ENCODE measurements at places on chromosomes 6 and 20.

DNA sequence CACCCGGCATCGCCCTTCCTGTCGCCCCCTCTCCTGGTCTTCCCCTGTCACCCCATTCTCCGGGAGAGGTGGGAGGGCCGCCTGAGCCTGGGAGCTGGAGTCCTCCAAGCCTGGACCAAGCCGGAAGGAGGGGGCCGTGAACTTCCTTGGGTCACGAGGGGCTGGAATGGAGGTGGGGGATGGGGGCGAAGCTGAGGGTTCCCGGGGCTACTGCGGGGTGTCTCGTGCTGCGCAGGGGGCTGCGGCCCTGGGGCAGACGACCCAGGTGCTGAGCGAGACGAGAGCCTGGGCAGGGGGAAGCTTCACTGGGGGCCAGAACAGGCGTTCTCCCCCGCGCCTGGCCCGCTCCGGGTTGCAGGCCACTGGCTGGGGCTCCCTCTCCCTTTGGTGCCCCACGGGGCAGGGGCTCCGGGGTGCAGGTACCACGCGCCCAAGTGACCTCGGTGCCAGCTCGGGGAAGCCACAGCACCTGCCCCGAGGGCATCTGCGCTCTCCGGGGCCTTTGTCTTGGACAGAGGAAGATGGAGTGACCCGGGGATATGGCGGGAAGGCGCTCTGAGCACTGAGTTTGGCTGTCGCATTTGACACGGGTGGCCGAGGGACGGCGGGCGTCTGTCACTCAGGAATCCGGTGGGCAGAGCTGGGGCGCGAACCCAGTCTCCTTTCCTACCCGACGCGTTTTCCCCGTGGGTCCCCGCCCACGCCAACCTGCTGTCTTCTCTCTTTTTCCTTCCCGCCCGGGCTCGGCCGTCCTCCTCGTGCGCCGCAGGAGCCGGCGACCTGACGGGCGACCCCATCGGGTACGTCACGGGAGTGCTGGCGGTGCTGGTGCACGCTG is 1.2 kb downstream of the SLC35D3 start:
- no peak for DNase-seq

DNA sequence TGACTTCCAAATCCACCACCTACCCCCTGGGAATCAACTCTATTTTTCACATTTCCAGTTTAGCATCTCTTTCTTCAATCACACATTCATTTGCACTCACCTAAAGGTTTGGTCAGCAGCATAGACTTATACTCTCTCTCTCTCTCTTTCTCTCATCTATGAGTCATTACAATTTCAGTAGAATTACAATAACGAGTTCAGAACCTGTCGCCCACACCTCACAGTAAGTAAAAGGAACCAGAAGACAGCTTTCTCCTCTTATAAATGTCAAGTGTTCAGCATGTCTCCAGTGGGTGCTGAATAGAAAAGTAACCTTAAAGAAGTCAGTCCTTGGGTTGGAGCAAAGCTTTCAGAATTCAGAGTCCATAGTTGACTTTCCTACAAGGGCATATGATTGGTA is 1.1 kb upstream of the PHACTR1 start:
- no peak for DNase-seq

GRCh38 chr20:38225900-38226263 is 34.7 kb downstream of the KIAA1755 start:
- DNase-seq: no peak

GRCh38 chr20:49768204-49769047 is 44.2 kb upstream of the SLC9A8 start:
- no peak for DNase-seq

GRCh38 chr6:130129762-130130246 is 92.9 kb downstream of the SAMD3 start:
- DNase-seq: no peak

GRCh38 chr20:17940224-17940971 is 28.2 kb downstream of the SNX5 start:
- no peak for DNase-seq

DNA sequence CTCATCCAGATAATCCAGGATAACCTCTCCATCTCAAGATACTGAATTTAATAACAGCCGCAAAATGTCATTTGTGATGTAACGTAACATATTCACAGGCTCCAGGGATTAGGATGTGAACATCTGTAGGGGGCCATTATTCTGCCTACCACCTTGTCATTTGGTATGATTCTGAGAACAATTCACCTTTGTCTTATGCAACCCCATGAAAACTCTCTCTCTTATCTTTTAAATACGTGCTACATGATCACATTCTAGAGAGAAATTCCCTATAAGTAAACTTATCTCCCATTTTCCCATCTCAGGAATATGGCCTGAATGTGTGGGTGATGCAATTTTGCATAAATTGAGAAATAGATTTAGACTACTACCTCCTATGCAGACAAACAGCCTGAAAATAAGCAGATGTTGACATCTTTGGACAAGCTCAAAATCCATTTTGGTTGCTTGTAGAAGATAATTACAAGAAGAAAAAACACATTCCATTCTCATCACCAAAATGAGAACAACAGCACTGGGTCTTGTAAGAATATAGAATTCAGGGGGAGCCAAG is 255.4 kb upstream of the STXBP5 start:
- no peak for DNase-seq

- DNase-seq: no peak
Observed at GRCh38 chr6:81766482-81767069, 14.1 kb upstream of the TENT5A start.

GRCh38 chr6:170456334-170456733 is 96.8 kb downstream of the PSMB1 start:
- DNase-seq: no peak

GRCh38 chr6:3428247-3428646 is 28.6 kb downstream of the SLC22A23 start:
- DNase-seq: no peak

DNA sequence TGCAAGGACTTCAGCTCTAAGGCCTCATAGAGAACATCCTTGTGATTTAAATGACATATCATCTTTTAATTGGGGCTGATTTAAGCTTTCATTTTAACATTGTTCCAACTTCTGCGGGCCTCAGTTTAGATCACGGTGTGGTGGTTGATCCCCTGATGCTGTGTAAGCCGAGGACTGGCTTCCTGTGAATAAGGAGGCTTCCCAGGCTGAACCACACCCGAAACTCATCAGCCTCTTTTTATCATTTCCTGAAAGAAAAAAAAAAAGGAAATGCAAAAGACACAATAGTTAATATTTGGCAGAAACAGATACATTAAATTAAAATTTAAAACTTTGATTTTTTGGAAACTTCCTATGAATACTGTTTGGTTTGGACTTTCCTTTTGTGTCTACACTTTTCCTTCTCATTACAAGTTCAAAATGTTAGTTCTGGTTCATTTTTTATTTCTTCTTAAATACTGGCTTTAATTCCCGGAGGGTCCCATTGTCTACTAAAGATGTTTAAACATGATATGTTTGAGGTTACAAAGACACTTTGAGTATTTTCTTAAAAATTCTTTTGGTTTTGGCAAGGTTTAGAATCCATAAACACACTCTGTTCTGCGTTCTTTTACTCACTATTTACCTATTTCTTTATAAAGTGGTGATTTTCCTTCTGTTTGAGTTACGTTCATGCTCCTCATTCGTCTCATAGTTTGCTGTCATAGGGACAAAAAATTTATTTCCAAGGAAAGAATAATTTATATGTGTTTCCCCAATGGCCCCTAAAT is 230.0 kb upstream of the SULF2 start:
- DNase-seq: no peak

DNA sequence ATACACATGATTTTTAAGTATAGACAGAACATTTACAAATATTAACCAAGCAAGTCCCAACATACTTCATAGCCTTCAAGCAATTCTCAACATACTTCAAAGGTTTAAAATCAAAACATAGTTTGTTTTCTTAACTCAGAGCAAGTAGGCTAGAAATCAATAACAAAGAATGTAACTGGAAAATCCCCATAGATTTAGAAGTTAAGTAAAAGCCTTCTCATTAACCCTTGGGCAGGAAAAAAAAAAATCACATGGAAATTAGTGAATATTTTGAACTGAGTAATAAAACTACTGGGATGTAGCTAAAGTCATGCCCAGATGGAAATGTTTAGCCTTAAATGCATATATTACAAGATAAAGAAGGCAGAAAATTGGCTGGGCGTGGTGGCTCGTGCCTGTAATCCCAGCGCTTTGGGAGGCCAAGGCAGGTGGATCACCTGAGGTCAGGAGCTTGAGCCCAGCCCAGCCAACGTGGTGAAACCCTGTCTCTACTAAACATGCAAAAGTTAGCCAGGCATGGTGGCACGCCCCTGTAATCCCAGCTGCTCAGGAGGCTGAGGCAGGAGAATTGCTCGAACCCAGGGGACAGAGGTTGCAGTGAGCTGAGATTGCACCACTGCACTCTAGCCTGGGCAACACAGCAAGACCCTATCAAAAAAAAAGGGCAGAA is 316.1 kb downstream of the TAF4 start:
- no peak for DNase-seq

DNA sequence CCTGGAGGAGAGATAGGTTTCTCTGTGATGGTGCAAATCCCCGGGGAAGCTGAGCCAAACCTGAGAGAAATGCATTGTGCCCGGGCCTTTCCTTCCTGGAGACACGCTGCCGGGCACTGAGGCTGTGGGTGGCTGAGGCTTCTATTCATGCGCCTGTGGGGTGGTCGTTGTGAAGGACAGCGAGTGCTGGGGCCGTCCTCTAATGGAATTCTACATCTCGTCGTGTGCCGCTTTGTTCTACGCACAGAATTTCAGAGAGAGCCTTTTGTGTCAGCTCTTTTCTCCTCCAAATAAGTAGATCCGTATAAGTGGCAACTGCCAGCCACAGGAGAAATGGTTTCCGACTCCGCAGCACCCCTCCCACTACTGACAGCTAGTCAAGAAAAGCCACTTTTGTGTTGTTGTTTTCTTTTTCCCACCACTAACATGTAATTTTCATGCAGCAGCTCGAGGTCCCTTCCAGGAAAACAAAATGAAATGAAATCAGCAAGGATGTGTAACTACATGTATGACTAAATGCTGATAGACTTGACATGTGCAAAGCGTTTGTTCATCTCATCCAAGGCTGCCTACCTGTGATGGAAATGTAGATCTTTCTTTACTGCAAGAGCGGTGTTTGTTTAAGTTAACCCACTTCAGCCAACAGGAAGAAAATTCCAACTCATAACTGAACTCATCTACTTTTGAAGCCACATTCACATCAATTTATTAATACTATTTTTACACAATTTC is 26.4 kb upstream of the PXDC1 start:
- no peak for DNase-seq

- no peak for DNase-seq
Observed at GRCh38 chr6:130076512-130076911, 58.1 kb downstream of the L3MBTL3 start.

GRCh38 chr6:151408858-151409257 is 17.5 kb upstream of the ZBTB2 start:
- no peak for DNase-seq

GRCh38 chr6:84696166-84696565 is 68.2 kb downstream of the TBX18 start:
- DNase-seq: no peak

DNA sequence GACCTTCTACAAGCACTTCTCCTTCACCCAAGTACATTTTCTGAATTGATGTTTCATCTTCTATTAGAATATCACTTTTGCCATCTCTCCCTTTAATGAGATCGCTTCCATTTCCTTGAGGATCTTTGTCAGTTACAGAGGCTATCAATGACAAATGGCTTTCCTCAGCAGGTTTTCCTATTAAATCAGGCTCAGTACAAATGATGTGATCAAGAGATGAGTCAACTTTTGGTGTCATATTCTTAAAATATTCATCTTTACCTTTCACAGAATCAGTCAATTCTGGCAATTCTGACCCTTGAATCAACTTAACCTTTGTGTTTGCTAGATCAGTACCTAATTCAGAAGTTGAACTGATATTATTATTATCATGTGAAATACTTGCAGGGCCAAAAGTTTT is 37.3 kb downstream of the DST start:
- no peak for DNase-seq

DNA sequence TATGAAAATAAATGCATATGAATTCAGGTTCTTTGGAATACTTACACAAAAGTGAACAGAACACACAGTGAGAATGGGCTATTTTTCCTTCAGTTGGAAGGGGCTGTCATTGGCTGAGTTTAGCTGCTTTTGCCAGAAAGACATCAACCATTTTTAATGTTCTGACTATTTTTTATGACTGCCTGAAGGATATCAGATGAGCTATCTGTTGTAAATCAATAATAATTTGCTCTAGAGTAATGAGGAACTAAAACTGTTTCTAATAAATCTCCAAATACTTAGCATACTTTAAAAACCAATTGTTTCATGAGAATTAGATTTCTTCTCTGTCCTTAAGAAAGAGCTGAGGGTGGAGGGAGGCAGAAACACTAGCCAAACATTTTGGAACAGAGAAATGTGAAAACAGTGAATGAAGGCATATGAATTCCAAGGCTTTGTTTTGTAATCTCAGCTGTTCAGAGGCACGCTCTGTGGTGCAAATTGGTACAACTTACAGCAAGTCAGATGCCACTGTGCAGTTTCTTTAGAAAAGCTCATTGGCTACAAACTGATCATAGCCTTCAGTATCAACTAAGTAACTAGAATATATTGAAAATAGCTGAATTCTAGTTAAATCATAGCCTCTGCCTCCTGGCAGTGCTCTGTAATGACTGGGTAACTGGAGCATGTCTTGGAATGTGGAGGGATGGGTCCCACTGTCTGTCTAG is 228.9 kb upstream of the JAG1 start:
- DNase-seq: no peak

- DNase-seq: no peak
Observed at GRCh38 chr6:28269492-28269891, 2.5 kb downstream of the ZSCAN26 start.

DNA sequence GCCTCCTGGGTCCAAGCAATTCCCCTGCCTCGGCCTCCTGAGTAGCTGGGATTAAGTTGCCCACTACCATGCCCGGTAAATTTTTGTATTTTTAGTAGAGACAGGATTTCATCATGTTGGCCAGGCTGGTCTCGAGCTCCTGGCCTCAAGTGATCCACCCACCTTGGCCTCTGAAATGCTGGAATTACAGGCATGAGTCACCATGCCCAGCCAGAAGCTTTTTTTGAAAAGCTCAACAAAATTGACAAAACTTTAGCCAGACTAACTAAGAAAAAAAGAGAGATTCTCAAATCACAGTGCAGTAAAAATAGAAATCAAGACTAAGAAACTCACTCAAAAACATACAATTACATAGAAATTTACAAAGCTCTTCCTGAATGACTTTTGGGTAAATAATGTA is 420.6 kb downstream of the COL12A1 start:
- DNase-seq: no peak

- no peak for DNase-seq
Observed at GRCh38 chr6:16576451-16577368, 184.6 kb downstream of the ATXN1 start.

Data from hypothalamus (tissue), 51 donors.